ENCODE measurements at places on chromosomes 12 and 14. TPM values are rescaled to one million over a fixed set of nuclear protein-coding genes. Genes with fewer than 3 reads are reported as not detected.

DNA sequence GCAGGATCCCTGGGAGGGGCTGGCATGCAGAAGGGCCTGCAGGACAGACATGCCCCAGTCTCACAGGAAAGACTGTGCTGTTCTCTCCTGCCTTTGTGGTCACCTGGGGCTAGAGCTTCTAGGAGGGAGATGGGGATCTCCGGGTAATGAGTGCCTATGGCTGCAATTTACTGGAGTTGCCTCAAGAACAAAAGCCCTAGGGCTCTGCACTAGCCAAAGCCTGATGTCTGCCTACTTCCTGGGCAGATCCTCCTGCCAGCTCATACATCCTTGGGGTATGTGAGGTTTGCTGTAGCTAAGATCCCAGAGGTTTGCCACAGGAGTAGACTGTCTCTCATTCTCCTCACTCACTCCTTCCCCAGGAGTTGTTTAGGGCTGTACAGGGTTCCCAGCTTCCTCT, 106.9 kb upstream of the PPFIA2 start:
- DNase-seq, result no peak

- DNase-seq, result no peak
Observed at GRCh38 chr12:124604264-124604680, 36.9 kb upstream of the NCOR2 start.

DNA sequence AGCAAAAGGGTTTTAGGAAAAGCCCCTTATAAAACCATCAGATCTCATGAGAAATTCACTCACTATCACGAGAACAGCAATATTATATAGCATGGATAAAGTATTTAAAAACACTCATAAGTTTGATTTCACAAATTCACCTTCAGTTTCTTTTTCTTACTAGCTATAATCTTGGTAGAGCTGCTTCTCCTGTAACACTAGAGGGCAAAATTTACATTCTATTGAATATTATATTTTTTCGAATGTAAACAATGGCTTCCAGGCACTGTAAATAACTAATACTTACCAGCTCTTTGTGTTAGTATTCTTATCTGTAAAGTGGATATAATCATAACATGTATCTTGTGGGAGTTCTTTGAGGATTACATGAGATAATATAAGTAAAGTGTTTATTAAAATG, 259.6 kb downstream of the CCER1 start:
- no peak for DNase-seq

GRCh38 chr12:112820796-112821195, 29.2 kb downstream of the RPH3A start:
- no peak for DNase-seq

- no peak for DNase-seq
Observed at GRCh38 chr12:124856132-124856841, 7.4 kb downstream of the SCARB1 start.

DNA sequence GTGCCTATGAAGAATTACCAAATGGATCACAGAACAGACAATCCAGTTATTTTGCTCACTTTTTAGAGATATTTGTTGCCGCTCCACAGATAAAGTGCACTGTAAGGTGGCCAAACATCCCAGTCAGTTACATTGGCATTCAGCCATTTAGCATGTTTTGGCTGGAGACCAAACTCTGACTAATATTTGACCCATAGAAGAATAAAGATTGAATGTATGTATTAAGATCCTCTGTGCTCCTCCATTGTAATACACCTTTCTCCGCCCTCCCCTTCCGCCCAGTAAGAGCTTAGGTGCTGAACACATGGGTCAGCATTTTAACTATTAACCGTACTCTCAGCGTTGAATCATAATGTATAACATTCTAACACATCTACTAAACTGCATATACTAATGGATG, 163.4 kb downstream of the ANO6 start:
- DNase-seq, result no peak

DNA sequence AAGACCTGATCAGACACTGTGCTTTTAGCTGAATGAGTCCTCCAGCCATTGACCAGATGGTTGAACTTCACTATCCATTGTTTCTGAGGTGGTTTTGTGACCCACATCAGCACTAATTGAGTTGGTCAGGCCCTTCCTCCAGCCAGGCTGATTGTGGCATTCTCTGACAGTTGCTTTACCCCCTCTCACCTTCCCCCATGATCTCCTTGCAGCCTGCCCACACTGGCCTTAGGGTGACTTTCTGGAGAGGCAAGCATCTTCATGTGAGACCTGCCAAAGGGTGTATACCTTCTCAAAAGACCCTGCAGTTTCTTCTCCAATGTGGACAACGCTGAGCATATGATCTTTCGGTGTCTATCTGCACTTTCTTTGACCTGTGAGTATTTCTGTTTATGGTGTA, 83.9 kb downstream of the GPATCH2L start:
- DNase-seq, result no peak

DNA sequence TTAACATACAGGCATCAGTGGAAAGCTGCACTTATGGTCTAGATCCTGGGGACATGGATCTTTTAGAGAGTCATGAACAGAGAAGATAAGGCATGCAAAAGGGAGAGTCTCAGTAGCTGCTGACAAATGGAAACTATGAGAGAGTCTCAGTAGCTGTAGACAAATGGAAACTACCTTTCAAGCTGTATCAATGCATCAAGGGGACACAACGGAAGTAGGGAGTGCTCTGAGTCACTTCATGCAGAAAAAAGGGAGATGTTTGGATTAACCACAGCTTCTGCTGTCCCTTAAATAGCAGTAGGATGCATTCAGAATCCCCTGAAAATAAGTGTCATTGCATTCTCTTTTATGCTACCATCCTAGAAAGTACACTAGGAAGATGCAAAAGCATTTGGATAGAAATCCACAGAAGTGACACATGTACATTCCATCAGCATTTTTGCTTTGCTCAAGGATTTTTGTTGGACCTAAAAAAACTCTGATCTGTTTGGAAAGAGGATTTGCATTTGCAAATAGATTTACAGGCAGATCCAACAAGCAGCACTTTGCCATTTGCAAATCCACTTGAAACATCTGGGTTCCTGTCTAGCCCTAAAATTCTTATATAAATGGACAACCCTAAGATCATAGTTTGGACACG, 227.5 kb upstream of the LMO3 start:
- no peak for DNase-seq

GRCh38 chr14:94864387-94865195, 94.7 kb upstream of the GSC start:
- DNase-seq, result no peak

- no peak for DNase-seq
Observed at GRCh38 chr12:128727461-128727860, 96.3 kb downstream of the SLC15A4 start.

DNA sequence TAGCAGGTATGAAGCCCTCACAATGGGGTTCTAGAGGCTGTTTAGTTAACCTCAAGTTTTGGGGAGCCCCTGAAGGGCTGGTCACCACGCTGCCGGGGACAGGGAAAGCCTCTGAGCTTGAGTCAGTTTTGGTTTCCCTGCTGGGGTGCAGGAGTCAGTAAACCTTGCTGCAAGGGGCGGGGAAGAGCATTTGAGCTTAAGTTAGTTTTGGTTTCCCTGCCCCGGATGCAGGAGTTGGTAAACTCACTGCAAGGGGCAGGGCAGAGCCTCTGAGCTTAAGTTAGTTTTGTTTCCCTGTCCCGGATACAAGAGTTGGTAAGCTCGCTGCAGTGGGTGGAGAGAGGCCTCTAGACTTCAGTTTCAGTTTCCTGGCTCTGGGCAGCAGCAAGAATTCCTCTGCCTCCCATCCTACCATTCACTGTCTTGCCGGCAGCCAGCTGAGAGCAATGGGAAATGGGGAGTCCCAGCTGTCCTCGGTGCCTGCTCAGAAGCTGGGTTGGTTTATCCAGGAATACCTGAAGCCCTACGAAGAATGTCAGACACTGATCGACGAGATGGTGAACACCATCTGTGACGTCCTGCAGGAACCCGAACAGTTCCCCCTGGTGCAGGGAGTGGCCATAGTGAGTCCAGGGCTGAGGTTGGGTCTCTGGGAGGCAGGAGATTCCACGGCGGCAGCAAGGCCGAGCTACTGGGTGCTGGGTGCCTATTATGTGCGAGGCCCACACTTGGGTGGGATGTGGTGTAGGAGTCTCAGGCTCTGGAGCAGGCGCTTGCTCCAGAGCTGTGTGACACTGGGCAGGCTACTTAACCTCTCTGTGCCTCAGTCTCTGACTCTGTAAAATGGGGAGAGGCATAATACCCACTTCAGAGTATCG, at the start of gene OAS2:
OAS2 (plus strand) TSS at position 357 of the 878 bp plus-strand sequence; CDS start at position 447, 90 bp downstream.
- no peak for DNase-seq

- DNase-seq, result no peak
Observed at GRCh38 chr14:73325630-73326299, 88.5 kb downstream of the PAPLN start.

DNA sequence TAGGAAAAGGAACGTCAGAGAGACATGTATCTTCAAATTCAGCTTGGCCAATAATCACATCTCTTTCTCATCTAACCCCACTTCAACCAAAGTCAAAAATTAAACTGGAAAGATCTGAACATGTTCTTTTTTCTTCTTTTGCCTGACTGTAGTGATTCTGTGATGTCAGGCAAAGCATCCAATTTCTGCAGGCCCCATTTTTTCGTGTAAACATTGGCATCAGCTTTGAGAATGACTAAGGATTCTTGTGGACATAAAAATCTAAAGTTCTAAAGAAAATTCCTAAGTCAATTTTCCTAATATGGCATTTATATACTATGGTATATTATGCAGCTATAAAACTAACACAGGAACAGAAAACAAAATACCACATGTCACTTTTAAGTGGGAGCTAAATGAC, 89.1 kb downstream of the STXBP6 start:
- no peak for DNase-seq

DNA sequence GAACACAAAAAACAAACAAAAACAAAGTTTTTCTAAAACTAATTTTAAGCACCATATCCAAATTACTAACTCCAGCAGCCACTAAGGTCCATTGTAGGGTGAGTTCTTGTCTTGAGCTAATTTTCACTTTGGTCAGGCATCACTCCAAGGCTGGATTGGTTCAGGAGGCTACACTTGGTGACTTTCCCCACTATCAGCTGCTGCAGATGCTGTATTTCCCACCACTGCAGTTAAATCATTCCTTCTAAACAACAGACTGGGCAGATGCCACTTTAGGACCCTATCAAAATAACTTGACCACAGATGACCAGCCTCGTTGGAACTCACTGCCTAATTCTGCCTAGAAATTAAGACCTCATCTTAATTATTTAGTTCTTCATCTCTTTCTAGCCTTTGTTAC, 140.5 kb downstream of the SLC16A7 start:
- no peak for DNase-seq

DNA sequence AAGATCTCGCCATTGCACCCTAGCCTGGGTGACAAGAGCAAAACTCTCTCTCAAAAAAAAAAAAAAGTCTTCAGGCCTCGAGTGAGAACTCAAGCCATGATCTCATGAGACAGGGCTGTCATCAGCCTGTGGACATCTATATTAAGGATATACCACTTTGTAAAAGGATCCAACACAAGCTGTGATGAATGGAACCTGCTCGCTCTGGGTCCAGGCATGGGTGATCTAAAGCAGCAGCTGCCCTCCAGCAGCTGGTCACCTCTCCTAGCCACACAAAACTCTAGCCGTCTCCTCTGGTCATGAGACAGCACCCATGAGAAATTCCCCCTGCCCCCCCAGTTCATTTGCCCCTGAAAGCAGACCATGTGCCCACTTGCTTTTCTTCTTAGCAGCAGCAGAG, 19.1 kb upstream of the DGLUCY start:
- no peak for DNase-seq

GRCh38 chr14:37900561-37900960, 305.1 kb downstream of the TTC6 start:
- DNase-seq, result no peak

HOXC9 gene
- polyA plus RNA-seq, result 5.7 TPM

NPAS3 gene
- polyA plus RNA-seq, result not detected

ADGRD1 gene
- polyA plus RNA-seq, result 0.36 TPM

RGS6 gene
- polyA plus RNA-seq, result not detected

NANOG gene
- not detected for polyA plus RNA-seq

OR6C2 gene
- polyA plus RNA-seq, result not detected

GUCY2C gene
- polyA plus RNA-seq, result not detected

ZDHHC22 gene
- 0.16 TPM for polyA plus RNA-seq

CD69 gene
- not detected for polyA plus RNA-seq
